ENCODE measurements at places on chromosomes 6 and 20. TPM values are rescaled to one million over a fixed set of nuclear protein-coding genes. Genes with fewer than 3 reads are reported as not detected.

GRCh38 chr6:15443119-15443830, 197.4 kb downstream of the JARID2 start:
- no peaks in the 10 kb centered on the region for H3K36me3 ChIP-seq
- no peaks in the 10 kb centered on the region for H3K4me1 ChIP-seq
- DNase-seq = no peak
- no peak overlapping the region for H3K27ac ChIP-seq

DNA sequence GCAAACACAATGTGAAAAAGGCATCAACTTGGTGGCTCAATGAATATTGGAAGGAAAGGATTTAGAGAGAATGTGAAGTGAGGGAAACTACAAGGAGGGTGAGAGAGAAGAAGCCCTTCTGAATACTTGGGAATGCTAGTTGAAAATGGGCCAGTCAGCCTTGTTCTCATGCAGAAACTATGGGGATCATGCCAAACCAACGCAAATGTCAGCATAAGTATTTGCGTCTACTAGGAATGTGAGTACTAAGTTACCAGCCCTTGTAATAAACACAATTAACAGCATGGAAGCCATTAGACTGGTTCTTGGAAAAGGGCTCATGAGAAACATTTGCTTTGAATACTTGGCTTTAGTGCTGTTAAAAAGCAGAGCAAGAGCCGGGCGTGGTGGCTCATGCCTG, 54.9 kb upstream of the AIG1 start:
- no peak overlapping the region for H3K27ac ChIP-seq
- H3K4me3 ChIP-seq = no peak overlapping the region
- H3K4me1 ChIP-seq = no peaks in the 10 kb centered on the region
- DNase-seq = no peak
- H3K36me3 ChIP-seq = no peaks in the 10 kb centered on the region
- no peaks in the 10 kb centered on the region for H3K27me3 ChIP-seq

- no peaks in the 10 kb centered on the region for H3K4me1 ChIP-seq
- no peak overlapping the region for H3K4me3 ChIP-seq
- DNase-seq = no peak
- H3K36me3 ChIP-seq = no peaks in the 10 kb centered on the region
Measured at GRCh38 chr6:25239498-25239897, 39.7 kb upstream of the CARMIL1 start.

DNA sequence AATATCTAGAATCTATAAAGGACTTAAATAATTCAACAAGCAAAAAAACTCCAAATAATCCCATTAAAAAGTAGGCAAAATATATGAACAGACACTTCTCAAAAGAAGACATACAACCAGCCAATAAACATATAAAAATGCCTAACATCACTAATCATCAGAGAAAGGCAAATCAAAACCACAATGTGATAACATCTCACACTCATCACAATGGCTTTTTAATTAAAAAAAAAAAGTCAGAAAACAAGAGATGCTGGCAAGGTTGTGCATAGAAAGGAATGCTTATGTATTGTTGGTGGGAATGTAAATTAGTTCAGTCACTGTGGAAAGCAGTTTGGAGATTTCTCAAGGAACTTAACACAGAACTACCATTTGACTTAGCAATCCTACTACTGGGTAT, 979.6 kb upstream of the MAP3K7 start:
- H3K36me3 ChIP-seq = no peaks in the 10 kb centered on the region
- H3K27me3 ChIP-seq = no peaks in the 10 kb centered on the region
- H3K27ac ChIP-seq = no peak overlapping the region
- no peak overlapping the region for H3K4me3 ChIP-seq
- H3K4me1 ChIP-seq = no peaks in the 10 kb centered on the region

- DNase-seq = no peak
- H3K27me3 ChIP-seq = no peaks in the 10 kb centered on the region
- H3K4me3 ChIP-seq = peak within 1 kb of the TSS; percentile 41
- no peaks in the 10 kb centered on the region for H3K36me3 ChIP-seq
Measured at GRCh38 chr6:10521104-10521808, at the start of gene GCNT2. Gene GCNT2 (plus strand): TSS chr6:10521351. CDS start chr6:10528912, 7,561 bp downstream.

GRCh38 chr20:8547035-8547650, 415.1 kb downstream of the PLCB1 start:
- no peaks in the 10 kb centered on the region for H3K36me3 ChIP-seq
- H3K4me1 ChIP-seq = no peaks in the 10 kb centered on the region
- H3K27me3 ChIP-seq = no peaks in the 10 kb centered on the region
- no peak overlapping the region for H3K27ac ChIP-seq
- H3K4me3 ChIP-seq = no peak overlapping the region

DNA sequence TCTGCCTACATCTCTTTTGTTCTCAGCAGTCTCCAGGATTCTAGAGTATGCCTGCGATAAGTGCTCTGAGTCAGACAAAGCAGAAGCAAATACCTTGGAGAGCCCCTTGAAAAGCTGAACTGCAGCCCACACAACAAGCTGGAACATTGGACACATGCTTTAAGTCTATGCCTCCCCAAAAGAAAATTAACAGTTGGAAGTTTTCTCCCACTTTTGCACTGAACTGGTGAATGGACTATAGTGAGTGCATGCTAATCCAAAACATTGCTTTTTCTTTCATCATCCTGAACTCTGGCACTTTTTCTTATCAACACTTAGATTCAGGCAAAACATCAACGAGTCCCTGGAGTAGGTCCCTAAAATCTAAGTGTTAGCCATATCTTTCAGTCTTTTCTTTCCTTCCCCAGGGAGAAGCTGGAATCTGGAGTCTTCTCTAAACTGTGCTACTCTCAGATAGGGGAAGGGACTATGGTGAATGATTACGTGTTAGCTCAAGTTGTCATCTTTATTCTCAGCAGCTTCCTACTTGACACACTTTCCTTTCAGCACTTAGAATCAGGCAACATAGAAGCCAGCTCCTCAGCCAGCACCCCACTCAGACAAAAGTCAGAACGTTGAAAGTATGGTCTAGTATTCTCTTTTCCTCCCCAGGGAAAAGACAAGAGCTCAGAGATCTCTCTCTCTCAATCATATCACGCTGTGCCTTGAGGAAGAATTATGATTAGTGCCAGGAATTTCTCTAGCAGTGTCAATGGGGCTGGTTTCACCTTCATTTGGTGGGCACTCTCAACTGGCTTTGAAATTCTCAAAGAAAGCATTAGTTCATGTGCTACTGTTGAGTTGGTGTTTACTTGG, 811.0 kb upstream of the GJE1 start:
- DNase-seq = no peak
- no peaks in the 10 kb centered on the region for H3K36me3 ChIP-seq
- peaks cover 4% of the 10 kb centered on the region for H3K4me1 ChIP-seq
- no peak overlapping the region for H3K4me3 ChIP-seq
- no peak overlapping the region for H3K27ac ChIP-seq

- no peak overlapping the region for H3K4me3 ChIP-seq
- DNase-seq = no peak
- no peak overlapping the region for H3K27ac ChIP-seq
- no peaks in the 10 kb centered on the region for H3K4me1 ChIP-seq
- H3K36me3 ChIP-seq = peaks cover 3% of the 10 kb centered on the region
Measured at GRCh38 chr6:32234934-32235333, 11.1 kb upstream of the NOTCH4 start.

- peak; percentile 57 for DNase-seq
- H3K4me3 ChIP-seq = no peak overlapping the region
- no peak overlapping the region for H3K27ac ChIP-seq
- no peaks in the 10 kb centered on the region for H3K4me1 ChIP-seq
- H3K36me3 ChIP-seq = no peaks in the 10 kb centered on the region
Measured at GRCh38 chr20:63124782-63125580, 91.0 kb downstream of the YTHDF1 start.

DNA sequence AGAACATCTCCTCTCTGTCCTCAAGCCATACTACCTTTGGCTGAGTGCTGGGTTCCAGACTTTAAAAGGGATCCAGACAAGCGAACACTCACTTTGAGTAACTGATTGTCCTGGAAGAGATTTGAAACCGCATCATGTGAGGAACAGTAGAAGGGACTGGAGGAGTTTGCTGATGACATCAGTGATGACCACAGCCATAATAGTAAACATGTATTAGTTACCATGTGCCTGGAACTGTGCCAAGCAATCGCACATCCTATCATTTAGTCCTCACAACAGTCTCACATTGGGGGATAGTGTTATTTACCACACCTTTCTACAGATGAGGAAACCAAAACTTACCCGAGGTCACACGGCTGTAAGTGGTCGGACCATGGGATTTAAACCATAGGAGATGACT, 39.8 kb downstream of the ARMC2 start:
- H3K4me1 ChIP-seq = no peaks in the 10 kb centered on the region
- no peak overlapping the region for H3K27ac ChIP-seq
- DNase-seq = no peak
- no peak overlapping the region for H3K4me3 ChIP-seq
- H3K36me3 ChIP-seq = no peaks in the 10 kb centered on the region

DNA sequence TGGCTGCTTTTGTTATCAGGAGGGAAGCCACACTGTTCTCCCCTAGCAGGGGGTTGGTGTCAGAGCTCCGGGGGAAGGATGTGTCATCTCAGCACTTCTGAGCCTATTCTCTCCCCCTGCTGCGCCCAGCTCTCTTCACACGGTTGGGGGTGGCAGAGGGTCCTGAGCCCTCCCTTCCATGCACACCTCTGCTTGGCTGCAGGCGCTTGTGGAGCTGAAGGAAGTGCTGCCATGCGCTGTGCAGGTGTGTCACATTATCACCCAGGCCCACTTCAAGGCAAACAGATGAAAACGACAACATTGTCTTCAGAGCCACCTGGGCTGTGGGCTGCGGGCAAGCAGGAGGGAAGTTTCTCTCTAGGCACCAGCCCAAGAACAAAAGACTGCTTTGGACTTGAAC, 263.4 kb downstream of the BMP7 start:
- no peak for DNase-seq
- no peak overlapping the region for H3K4me3 ChIP-seq
- H3K27me3 ChIP-seq = no peaks in the 10 kb centered on the region
- no peak overlapping the region for H3K27ac ChIP-seq

DNA sequence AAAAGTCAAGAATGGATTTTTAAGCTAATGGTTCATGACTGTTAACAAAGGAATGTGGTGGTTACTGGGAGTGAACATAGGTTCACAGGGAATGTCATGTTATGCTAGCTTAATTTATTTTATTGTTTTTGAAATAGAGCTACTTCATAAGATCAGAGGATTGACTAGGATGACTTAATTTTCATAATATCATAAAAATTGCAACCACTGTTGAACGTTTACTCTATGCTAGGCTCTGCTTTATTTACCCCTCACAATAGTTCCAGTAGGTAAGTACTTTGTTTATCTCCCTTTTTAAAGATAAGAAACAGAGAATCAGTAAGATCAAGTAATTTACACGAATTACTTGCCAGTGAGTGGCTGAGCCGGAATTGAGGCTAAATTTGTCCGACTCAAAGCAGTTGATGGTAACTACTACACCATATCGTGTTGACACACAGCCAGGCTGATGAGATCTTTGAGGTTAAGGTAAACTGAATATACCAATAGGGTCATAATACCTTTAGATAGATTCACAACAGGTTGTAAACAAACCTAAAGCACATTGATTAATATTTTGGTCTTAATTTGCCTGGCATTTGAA, 194.6 kb upstream of the CITED2 start:
- H3K36me3 ChIP-seq = no peaks in the 10 kb centered on the region
- H3K27ac ChIP-seq = no peak overlapping the region
- H3K4me1 ChIP-seq = no peaks in the 10 kb centered on the region
- H3K4me3 ChIP-seq = no peak overlapping the region
- DNase-seq = no peak

OTOR gene
- total RNA-seq = not detected

C4A gene
- total RNA-seq = 146 TPM

PCK1 gene
- total RNA-seq = 0.21 TPM

Measured in aorta (tissue), 5 donors.